ENCODE measurements at places on chromosomes 12 and 14.

DNA sequence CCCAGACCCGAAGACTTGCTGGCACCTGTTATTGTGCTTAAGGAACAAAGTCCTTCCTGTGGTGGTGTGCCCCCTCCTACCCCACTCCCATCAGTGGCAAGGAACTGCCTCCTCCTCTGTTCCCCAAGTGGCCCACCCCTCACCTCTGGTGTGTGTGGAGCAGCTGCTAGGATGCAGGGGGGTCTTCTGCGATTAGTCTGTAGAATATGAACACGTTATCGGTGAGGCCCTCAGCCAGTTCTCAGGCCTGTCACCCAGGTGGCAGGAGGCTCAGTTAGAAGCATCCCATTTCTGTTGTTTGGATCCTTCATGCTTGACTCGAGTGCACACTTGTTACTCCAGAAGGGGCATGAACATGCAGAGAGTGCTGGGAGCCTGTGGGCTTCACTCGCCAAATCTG is 39.3 kb downstream of the RAB35 start:
- DNase-seq, result no peak

GRCh38 chr12:43099691-43100163 is 452.3 kb downstream of the ADAMTS20 start:
- no peak for DNase-seq

DNA sequence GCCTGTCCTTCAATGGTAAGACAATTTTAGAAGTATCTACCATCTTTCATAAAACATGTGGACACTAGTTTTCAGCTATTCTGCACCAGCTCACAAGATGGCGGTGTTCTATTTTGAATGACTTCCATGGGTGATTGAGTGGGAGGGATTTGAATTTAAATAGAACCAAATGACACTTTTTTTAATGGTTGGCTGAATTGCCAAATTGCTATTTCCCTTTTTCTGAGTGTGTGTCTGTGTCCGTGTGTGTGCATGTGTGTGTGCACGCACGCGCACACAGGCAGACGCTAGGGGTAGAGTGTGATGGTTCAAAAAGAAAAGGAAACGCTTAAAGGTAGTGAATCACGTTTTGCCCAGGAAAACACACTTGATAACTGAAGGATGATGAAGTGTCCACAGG is 362.6 kb downstream of the DAD1 start:
- no peak for DNase-seq

DNA sequence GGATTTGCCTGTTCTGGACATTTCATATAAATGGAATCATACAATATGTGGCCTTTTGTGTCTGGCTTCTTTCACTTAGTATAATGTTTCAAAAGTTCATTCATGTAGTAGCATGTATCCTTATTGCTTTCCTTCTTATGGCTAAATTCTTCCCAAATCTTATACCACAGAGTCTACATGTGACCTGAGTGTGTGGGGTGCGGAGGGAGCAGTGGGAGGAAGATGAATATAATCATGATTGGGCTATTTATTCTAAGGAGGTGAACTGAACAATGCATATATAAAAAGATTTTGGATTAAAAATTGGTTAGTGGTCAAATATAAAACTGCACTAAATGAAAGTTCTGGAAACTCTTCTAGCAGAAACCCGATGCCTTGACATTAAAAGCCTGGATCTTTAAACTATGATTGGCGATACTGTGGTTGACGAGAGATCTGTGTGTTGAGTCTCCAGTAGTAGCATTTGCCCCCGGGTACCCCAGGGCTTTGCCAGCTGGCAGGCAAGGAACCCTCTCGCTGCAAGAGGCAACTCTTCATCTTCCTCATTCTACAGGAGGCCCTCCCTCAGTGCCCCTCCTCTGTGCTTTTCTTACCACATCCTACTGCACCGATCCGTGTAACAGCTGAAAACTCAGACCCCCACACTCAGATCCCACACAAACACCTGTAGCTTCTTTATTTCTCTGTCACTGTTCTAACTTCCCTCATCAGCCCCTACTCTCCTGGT is 2.6 kb downstream of the CYP46A1 start:
- DNase-seq, result no peak

DNA sequence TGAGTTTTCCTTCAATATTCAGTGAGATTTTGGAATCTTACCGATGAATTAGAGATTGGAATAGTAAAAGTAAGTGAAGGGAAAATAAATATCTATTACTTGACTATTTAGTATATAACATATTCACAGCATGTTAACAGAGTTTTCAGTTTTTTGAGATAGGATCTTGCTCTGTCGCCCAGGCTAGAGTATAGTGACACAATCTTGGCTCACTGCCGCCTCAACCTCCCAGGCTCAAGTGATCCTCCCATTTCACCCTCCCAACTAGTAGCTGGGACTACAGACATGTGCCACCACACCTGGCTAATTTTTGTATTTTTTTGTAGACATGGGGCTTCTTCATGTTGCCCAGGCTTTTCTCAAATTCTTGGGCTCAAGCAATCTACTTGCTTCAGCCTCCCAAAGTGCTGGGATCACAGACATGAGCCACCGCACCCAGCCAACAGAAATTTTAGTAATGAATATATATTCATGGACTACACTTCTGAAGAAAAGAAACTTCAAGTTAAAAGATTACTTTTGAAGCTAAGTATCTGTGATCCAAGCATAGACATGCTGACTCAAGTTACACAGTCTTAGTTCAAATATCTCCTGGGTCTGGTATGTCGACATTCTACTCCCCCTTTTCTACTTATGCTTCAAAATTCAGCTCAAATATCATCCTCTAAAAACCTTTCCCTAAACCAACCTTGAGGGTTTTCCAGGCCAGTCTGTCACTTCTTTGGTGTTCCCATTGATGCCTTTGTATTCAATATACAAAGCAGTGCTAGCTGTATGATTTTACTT is 13.8 kb downstream of the UBE2N start:
- DNase-seq, result no peak

- no peak for DNase-seq
Observed at GRCh38 chr14:93520053-93520607, 89.4 kb downstream of the UNC79 start.

DNA sequence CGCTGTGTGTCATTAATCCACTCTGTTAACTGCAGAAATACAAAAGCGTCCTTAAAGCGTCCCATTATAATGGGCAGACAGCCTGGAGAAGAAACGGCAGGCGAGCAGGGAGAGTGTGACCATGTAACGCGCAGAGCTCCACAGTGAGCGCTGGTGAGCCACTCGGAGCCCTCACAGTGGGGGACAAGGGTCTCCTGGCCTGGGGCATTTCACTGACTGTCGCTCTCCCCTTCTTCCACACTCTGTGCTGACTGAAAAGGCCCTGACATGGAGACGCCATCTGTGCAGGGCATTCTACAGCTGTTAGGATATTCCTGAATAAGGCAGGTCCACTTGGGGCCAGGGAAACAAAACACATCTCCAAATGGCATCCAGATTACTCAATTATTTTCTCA is 24.2 kb downstream of the CCDC92 start:
- DNase-seq, result no peak

- no peak for DNase-seq
Observed at GRCh38 chr12:94768398-94769046, 118.2 kb upstream of the TMCC3 start.

DNA sequence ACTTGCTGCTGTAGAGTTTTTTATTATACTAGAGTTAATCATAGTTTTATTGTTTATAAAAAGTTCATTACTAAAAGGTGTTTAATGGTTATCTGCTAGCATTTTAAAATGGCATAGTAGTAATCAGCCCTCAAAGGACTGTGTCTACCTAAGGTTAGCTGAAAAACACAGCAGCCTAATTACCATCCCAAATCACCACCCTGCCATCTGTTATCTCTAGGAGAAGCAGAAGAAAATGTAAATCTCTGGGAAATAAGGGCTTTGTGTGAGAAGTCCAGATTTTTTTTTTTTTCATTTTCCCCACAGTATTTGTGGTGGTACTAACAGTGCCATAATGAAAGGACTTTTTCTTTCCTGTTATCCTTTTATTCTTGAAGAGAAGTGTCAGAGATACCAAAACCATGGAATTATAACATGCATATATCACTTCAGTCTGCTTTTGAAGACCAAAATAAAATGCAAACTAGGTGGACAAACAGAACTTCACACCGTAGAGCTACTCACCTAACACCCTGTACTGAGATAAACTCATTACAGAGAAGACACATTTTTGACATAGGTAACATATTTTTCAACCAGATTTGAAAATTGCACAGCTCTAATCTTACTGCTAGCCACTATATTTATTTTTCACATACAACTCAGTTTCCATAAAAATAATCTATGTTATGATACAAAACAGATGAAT is 876.2 kb downstream of the C12orf50 start:
- DNase-seq, result no peak

DNA sequence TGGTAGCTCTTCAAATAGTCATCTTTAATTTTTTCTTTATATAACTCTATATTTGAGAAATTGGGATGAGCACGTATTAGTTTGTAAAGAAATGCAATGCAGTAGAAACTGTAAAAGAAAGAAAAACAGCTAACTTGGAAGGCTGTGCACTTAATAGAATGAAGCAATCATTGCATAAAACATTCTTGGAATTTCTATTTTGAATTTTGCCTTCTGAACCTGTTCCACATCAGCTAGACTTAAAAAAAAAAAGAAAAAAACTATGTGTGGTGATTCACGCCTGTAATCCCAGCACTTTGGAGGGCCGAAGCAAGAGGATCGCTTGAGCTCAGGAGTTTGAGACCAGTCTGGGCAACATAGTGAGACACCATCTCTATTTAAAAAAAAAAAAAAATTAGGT is 29.4 kb downstream of the SCN8A start:
- no peak for DNase-seq

GRCh38 chr12:22527999-22528398 is 16.3 kb downstream of the C2CD5 start:
- DNase-seq, result no peak

DNA sequence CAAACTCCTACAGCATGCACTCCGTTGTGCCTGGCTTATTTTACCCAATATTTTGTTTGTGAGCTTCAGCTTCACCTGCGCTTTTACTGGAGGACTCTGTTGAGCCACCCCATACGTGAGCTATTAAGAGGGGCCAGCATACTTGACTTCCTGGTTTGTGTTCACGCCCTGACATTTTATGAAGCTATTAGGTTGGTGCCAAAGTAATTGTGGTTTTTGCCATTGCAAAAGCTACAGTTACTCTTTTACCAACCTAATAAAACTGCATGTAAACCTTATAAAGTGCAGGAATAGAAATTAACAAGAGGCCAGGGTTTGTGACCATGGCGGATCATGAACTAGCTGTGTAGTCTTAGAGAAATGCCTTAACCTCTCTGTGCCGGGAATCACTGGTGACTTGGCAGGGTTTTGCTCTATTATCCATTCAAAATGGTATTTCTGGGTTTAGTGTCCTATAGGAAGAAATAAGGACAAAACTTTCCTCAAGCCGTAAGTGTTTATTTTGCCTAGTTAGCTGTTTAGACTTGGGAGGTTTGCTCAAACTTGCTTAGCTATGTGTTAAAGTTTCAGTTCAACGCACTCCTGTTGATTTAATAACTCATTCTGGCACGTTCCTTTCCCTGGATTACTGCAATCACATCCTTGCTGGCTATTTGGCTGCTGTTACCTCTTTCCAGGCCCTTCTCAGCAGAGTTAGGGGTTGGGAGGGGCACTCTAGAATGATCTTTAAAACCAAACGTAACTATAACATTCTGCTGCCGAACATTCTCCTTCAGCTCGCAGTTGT is 1027.6 kb downstream of the BCL11B start:
- DNase-seq, result no peak

DNA sequence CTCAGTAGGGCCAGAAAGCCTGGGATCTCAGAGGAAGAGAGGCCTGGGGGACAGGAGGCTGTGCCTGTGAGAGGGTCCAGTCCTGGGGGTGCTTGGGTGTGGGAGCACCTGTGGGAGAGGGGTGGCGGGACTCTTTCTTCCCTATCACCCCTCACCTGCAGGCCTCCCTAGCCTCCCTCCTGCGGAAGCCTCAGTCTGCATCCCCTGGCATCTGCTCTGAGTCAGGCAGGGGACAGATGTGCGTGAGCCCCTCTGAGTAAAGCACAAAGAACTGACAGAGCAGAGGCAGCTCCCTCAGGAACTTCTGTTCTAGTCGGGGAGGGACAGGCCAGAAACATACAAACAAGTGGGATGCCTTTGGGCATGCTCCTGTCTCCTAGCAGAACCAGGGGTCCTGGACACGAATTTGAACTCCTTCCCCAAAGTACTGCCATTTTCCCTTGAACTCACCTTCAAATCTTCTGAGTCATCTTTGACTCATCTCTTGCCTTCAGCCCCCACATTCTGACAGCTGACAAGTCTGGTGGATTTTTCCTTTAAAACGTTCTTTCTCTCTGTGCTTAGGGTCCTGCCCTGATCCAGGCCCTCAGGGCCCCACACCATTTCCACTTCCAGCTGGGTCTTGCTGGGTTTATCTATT is 8.5 kb upstream of the HSP90AA1 start:
- DNase-seq, result no peak

- no peak for DNase-seq
Observed at GRCh38 chr12:12436831-12437345, 80.0 kb downstream of the BORCS5 start.

DNA sequence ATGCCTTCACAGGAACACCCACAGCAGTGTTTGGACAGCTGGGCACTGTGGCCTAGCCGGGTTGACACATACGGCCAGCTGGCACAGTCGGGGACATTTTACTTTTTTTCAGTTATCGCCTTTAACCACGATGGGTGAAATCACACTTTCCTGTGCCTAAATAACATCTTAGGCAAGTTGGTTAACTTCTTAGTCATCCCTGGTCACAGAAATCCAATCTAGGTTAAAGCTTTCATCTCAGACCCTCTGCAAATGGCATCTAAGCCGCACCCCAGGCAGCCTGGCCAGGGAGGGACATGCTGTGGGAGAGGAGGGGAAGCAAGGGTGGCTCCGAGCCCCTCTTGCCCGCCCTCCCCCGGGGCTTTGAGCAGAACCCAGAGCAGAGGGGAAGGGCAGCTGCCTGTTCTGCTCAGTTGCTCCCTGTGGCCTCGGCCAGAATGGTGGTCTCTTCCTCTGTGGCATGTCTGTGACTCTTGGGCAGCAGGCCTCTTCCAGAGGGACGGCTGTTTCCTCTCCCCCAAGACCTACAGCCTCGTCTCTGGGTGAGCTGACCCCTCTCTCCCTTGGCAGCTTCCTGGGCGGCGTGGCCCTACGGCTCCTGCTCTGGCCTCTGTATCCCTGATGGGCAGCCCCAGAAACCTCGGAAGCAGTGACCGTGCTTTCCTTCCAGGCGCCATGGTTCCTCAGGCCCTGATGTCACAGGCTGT is 85.4 kb upstream of the DYNC1H1 start:
- DNase-seq, result no peak

GRCh38 chr12:42039577-42039976 is 105.1 kb downstream of the GXYLT1 start:
- no peak for DNase-seq

DNA sequence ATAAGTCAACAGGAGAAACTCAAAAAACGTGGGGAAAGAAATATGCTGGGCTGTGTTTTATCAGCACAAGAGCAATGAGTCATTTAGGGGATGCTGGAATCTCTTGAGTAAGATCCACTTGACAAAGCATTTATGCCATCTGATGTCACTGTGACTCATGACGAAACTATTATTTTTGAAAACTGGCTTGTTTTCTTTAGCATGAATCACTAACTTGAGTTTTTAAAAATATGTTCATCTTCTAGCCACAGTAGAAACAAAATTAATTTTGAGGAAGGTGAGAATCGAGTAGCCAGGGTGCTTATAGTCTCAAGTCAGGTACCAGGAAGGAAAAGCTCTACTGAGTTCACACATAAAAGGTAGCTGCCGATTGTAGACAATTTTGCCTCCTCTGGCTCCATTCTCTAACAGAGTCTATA is 456.2 kb upstream of the MGAT4C start:
- DNase-seq, result no peak
